ENCODE measurements at places on chromosomes 3 and 15.
A peak's percentile ranks its signal among the peaks of the same experiment; 100 is the strongest.

DNA sequence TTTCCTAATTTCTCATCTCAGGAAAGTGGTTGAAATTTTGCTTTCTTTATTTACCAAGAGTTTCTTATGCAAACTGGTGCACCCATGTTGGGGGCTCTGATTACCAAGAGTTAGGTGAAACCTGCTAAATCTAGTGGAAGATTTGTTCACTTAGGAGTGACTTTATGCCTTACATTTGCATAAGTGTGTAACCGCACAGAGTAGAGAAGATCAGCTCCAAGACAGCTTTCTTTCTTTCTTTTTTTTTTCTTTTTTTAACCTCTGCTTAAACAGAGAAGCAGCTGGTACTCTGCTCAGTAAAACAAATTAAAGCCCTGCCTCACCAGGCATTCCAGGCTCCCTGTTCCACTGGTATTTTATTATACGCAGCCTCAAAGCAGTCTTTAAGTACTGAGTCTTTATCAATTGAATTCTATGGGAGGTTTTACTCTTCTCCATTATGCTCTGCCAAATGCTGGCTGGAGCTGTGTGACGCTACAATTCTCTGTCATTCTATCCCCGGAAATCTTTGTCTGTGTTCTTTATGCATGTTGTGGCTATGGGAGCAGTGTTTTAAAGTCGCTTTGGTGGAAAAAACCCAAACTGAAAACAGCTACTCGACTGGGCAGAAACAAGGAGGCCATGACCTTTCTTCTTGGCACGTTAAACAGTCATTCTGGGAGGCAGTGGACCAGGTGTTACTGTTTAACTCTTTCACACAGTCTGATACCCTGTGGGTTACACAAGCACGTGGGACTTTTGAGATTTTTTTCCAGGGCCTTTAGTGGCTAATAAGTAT, 55.2 kb upstream of the GBE1 start:
- no peak for DNase-seq

- no peak for DNase-seq
Observed at GRCh38 chr3:25619382-25619781, 45.3 kb downstream of the TOP2B start.

- DNase-seq, result no peak
Observed at GRCh38 chr3:3665961-3666640, 133.1 kb upstream of the LRRN1 start.

- DNase-seq, result no peak
Observed at GRCh38 chr15:89982315-89983055, 18.6 kb upstream of the ZNF710 start.

GRCh38 chr15:62417439-62417838, 252.4 kb upstream of the C2CD4B start:
- DNase-seq, result no peak

DNA sequence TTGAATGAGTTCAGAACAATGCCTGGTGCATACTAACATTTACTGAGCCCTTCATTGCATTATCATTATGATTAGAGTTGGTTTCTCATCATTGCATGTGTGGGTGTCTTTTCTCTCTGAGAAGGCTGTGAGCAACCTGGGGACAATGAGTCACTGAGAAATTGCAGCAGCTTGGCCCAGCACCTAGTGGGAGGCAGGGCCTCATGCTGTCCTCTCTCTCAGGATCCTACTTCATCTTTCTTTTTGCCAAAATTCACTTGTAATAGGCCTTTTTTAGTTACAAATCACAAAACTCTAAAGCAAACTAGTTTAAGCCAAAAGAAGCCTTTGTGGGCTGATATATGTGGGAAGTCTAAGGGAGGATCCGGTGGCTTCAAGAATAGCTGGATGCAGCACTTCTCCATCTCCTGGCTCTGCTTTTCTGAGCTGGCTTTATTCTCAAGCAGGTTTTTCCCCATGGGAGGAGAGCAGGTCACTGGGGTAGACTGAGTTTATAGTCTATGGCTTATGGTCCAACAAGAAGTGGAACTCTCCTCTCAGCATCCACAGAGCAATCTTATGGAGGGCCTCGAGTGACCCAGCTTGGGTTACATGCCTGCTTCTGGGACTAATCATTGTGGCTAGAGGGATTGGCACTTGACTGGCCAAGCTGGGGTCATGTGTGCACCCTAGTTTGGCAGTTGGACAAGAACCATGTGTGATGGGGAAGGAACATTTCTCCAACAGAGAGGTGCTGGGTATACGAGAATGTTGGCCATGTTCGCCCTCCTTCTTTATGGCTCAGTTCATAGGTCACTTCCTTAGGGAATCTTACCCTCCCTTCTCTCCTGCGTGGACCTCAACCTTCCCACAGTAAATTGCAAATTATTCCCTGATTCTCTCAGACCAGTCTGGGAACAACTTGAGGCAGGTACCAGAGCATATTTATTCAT, 8.7 kb upstream of the CAMK1 start:
- no peak for DNase-seq

- DNase-seq, result no peak
Observed at GRCh38 chr3:27357665-27358258, 11.4 kb downstream of the NEK10 start.

GRCh38 chr15:48966595-48967301, 3.0 kb upstream of the SHC4 start:
- no peak for DNase-seq

DNA sequence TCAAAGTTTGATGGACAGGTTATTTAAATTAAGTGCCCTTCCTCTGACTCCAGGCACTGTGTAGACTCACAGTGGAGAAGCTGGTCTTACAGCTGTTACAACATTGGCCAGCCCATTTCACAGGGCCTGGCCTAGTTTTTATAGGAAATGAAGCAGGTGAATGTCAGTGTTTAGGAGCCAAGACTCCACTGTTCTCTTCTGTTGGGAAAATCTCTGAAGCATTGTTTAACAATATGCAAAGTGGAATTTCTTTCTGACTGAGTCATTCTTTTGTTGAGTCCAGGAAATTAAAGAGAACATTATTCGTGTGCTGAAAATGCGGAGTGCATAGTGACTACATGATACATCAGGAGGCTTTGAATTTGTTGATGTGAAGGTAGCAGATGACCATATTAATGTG, 64.7 kb downstream of the ARRDC4 start:
- DNase-seq, result no peak

DNA sequence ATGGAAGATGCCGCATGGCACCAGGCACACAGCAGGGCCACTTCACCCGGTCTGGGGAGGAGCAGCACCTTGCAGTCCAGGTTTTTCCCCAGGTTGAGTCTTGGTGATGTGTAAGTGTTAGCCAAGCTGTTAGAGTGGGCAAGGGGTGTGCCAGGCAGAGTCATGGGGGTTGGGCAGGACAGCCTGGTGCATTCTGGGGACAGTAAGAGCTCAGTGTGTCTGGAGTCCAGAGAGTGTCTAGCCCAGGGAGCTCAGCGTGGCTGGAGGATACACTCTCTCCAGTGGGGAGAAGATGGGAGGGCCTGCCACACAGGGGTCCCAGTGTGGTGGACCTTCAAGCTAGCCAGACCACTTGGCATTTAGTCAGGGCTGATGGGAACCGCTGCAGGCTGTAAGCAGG, 87.4 kb downstream of the AAGAB start:
- DNase-seq, result no peak

GRCh38 chr3:143271136-143271535, 151.6 kb downstream of the CHST2 start:
- DNase-seq, result no peak

DNA sequence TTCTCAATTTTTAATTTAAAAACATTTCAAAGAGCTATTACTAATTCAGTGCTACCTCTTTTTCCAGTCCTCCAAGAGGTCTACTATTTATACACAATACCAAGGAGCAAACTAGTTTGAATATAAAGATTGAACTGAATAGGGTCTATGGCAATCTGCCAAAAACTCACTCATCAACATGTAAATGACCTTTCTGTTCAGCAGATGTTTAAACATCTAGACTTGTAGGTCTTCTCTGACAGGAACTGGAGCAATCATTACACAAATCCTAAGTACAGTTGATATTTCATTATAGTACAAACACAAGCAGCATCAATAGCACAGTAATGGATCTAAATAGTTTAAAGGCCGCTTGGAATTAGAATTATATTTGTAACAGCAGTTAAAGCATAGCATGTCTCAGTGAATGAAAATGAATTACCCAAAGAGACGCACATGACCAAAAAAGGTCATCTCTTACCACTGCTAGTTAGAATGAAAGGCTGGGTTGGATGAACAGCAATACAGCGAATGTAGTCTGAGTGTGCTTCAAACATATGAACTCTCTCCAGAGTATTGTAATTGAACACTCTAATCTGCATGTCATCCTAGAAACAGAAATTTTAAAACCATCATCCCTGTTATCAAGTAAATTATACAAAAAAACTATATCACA, 10.7 kb downstream of the COPB2 start:
- no peak for DNase-seq

- no peak for DNase-seq
Observed at GRCh38 chr15:97259943-97260342, 700.6 kb upstream of the ARRDC4 start.

GRCh38 chr3:37668431-37668817, 193.3 kb upstream of the CTDSPL start:
- peak; percentile 39 for DNase-seq

GRCh38 chr15:61216519-61216918, 12.6 kb downstream of the RORA start:
- DNase-seq, result no peak

DNA sequence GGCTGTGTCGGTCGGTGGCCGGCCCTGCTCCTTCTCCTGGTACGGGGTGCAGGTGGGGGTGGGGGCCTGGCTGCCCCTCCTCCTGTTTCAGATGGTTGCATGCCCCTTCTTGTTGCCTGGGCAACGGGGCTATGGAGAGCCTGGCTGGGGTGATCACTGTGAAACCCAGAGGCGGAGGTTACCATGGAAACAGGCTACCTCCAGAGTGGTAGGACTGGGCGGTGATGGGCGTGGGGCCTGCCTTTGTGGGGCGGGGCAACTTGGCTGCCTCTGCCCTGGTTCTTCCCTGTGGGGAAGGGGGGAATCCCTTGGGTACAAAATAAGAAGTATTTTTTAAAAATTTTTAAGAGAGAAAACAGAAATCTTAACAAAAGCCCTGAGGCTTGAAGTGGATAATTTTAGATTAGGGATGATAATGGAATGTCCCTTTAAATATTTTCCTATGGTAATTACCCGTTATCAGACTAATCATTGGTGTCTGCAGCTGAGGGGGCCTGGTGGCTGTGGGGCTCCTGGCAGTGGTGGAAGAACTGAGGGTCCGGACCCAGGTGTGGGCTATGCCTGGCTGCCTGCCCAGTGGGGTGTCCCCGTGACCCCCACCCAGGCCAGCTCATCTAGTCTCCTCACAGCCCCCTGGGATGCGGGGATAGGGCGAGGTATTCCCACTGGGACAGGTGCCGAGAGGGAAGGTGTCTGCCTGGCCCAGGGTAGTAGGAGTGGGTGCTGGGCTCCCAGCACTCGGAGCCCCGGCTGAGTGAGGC, 32.5 kb downstream of the PLXNA1 start:
- DNase-seq, result no peak

GRCh38 chr3:183098536-183099025, 715 bp downstream of the MCCC1 start:
- no peak for DNase-seq

DNA sequence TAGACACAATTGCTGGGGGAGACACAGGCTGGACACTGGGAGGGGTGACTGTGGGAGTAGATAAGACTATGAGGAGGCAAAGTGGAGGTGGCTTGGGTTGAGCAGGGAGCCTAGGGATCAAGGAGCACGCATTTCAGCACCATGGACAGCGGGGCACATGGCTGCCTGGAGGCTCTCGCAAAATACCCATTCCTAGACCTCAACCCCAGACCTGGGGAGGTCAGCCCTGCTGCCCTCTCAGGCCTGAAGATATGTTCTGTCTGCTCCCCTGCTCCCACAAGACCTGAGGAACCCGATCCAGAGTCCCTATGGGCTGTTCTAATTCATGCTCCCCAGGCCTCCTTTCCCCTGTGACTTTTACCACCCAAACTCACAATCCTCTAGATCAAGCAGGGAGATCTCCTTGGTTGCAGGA, 16.0 kb upstream of the CPEB1 start:
- no peak for DNase-seq
